ENCODE measurements at places on chromosomes 12 and 14.

DNA sequence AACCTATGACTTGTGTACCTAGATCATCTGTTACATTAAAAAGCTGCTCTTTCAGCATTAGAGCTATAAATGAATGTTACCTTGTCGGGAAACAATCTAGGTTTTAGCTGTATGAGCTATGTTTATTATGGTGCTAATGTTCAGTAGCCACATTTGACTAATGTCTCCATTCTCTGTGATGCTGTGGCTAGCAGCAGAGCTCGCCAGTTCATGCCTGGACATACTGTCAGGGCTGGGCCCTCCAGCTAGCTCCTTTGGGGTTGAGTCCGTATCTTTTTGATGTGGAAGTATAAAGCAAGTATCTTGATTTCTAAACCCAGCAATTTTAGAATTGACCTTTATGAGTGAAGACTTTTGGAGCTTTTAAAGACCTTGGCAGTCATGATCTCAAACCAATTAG, 36.1 kb downstream of the USP44 start:
- no peak for DNase-seq

GRCh38 chr12:6307529-6307928, 3.0 kb upstream of the PLEKHG6 start:
- DNase-seq = no peak

DNA sequence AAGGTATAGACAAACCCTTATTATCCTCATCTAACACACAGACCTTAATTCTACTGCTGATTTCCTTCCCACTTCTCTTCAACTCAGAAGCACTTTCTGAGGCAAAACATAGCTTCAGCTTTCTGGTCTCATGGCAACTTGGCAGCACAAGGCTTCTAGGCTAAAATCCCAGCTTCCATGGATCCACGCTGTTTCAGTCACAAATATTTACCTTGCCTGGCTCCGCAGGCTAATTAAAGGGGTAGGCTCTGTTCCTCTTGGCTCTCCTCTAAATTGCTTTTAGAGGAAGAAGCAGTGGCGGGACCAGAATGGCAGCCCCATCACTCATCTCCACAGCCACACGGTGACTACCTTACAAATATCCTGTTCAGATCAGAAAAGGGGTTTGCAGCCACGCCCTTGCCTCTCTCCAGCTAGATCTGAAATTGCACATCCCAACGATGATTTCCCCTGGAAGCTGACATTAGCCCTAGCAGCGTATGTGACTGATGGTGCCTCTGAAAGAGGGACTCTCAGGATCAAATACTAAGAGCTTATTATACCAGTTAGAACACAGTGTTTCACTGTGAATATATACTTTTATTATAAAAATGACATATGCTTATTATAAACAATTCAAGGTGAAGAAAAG, 221.5 kb upstream of the NUDT4 start:
- DNase-seq = no peak

GRCh38 chr14:67618617-67619063, 1.1 kb upstream of the ARG2 start:
- DNase-seq = no peak

GRCh38 chr12:123367511-123367910, 2.9 kb upstream of the SBNO1 start:
- no peak for DNase-seq

- DNase-seq = no peak
Measured at GRCh38 chr12:3905664-3906063, 32.5 kb upstream of the PARP11 start.

GRCh38 chr14:28142400-28143015, 624.1 kb upstream of the FOXG1 start:
- DNase-seq = no peak

DNA sequence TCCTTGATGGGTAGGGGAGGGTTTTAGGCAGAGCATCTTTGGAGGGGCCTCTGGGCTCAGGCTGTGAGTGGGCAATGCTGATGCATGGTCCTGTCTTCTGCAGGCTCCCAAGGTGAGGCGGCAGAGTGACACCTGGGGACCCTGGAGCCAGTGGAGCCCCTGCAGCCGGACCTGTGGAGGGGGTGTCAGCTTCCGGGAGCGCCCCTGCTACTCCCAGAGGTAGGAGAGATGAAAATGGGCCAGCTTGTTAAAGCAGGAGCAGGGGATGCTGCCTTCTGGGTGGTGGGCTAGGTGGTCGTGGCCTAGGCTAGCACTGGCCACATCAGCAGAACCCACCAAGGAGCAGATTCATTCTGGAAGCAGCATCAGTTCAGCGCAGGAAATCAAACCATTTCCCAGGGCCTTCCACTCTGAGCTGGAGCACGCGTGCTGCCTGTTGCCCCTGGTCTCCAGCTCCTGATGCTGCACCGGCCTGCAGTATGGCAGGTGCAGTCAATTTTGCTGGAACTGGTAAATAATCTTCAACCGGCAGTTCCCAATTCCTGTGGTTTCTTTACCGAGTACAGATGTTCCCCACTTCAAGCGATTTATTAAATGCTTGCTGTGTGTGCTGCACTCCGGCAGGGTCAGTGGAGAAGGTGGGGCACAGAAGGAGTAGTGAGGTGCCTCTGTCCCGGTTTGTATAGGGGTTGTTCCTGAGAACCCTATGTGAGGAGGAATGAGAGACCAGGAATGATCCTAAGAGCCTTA, 7.4 kb downstream of the PAPLN start:
- DNase-seq = no peak

DNA sequence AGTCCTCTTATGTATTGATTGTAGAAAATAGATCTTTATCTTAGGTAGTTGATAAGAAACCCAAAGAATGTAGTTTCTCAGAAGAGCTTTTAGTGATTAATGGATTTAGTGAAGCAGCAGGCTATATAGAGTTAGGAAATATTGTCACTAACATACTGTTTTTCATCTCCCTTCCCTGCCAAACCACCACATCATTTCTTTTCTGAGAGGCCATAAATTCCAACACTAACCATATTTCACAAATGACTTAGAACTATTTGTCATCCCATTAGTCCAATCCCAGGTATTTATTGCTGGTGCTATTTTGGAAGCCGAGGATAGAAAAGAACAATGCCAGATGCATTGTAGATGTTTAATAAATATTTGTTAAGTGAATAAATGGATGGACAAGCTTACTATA, 185.7 kb downstream of the KICS2 start:
- no peak for DNase-seq

DNA sequence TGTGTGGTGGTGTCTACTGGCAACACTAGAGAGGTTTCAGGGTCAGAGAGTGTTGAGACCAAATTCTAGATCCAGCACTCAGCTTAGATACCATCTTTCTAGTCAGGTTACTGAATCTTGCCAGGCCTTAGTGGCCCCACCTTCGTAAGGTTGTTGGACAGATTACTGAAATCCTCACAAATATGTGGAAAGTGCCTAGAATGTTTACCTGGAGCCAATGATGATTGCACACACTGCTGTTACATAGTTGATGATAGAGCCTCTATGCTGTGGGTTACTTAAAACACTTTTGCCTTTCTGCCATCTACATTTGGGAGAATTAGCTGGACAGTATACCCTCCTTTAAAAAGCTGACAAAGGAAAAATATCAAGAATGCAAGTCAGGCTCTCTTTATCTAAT, 33.2 kb downstream of the SRGAP1 start:
- DNase-seq = no peak

DNA sequence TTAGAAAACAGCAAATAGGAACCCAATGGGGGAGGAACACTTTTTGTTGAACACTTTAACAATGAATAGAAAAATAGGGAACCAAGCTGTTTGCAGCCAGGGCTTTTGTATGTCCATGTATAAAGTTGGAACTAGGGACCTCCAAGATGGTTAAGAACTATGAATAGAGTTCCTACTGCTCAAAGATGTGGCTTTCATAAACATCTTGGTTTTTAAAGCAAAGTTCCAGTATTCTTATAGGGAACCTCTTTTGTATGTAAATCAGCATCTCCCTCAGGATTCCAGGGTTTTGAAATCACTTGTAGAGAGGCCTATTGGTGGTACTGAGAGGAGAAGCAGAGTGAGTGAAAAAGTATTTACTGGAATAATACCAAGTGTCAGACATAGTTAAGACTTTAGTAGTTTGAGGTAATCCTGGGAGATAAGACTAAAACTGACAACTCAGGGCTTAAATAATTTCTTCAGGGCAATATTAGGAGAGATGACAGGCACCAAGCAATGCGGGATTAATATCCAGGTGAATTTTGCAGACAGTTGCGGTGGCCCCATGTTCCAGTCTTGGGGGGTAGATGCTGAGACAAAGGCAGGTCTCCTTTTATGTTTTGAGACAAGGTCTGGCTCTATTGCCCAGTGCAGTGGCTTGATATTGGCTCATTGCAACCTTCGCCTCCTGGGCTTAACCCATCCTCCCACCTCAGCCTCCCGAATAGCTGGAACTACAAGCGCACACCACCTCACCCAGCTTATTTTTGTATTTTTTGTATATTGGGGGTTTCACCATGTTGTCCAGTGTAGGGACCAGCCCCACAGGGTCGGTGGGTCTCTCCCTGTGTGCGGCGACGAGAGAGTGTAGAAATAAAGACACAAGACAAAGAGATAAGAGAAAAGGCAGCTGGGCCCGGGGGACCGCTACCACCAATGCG, 10.4 kb upstream of the EID3 start:
- DNase-seq = no peak

DNA sequence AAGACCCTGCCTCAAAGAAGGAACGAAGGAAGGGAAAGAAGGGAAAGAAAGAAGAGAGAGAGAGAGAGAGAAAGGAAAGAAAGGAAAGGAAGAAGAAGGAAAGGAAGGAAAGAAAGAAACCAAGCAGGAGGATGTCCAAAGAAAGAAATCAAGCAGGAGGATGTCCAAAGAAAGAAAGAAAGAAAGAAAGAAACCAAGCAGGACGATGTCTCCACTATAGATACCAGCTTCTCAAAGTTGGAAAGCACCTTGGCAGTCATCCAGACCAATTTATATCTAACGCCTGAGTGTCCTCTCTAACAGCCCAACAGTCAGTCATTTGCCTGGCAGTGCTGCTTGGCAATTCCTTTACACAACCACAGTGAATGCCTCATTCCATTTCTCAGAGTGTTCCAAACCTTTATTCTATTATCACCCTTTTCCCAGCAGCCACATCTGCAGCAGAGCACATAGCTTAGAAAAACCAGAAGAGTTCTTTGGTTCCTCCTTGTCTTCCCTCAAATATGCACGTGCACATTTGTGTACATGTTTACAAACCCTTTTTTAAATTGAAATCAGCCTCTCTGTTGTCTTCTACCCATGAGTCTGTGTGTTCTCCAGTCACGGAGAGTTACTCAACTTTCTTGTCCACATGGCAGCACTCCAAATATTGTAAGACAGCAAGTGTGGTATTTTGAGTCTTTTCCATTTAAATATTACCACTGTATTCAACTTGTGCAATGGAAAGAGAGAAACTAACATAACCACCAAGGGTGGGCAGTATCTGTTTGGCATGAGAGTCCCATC, 138.4 kb downstream of the STXBP6 start:
- no peak for DNase-seq

DNA sequence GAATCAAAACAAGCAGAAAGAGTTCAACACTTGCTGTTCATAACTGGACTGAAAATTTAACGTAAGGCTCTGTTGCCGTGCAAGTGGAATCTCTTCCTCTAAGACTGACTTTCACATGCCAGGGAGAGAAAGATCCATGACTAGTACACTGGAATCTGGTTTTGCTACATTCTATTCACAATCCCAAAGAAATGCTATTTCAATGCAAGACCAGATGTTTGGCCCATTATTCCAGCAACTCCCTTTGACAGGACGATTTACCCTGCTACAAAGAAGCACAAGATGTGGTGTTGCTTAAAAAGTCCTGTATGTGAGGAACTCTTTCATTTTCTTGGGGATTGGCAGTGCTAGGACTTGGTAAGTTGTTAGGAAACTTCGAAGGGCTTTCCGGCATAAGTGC, 17.4 kb downstream of the RFC5 start:
- DNase-seq = no peak

DNA sequence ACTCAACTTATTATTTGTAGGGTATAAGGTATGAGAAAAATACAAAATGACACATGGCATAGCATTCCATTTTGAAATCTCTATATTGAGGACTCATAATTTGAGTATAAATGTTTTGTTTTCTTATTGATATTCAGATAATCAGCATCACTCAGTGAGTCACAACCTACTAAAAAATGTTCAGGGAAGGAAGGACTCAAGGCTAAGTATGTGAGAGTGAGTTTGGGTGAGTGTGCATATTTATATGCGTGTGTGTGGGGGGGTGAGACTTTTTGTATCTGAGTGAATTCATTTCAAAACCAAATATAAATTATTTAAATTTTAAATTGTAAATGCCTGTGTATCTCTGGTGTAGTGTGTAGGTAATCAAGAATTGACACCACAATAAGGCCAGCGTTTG, 87.8 kb upstream of the PRKD1 start:
- no peak for DNase-seq

DNA sequence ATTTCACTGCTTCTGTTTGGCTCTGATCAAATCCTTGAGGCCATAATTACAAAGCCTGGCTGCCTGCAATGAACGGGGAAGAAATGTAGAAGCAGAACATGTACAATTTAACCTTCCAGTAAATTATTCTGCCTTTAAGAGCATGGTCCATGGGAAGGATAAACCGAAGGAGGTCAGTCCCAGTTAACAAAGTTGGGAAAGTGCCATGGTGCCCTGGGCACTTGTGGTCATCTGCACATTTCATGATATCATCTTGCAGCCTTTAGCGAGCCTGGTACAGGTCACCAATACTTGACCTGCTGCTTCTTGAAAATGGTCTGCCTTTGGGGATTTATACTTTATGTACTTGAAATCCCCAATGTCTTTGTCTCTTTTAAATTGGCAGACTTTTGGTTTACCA, 175.9 kb upstream of the KITLG start:
- DNase-seq = no peak

- DNase-seq = no peak
Measured at GRCh38 chr12:39581592-39581991, 38.0 kb downstream of the ABCD2 start.

GRCh38 chr12:47141459-47141858, 61.7 kb upstream of the AMIGO2 start:
- DNase-seq = no peak

DNA sequence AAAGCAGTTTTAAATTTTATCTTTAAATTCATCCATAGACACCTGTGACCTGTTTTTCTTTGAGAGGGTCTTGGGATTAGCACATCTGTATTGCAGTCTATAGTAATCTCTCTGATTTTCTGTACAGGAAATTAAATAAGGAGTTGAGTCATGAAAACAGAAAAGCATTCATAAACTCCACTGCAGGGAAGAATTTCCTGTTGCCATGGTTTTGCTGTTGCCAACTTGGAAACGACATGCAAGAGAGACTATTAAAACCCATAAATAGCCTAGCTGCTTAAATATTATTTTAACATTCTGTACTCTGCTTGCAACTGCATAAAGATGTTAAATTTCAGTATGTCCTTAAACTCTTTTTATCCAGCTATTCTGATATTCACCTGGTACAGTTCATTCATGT, 281.0 kb upstream of the RGS6 start:
- no peak for DNase-seq

- no peak for DNase-seq
Measured at GRCh38 chr14:72604133-72604532, 289.8 kb downstream of the DPF3 start.

All from activated effector memory CD4-positive, alpha-beta T cell treated with Interleukin-2 at 50 U/mL for 16 hours (primary cell).